NCI-H69 (cell line): ENCODE measurements at places on chromosomes 2 and 18.

- no peak for DNase-seq
Measured at GRCh38 chr2:38098421-38099098, 22.6 kb upstream of the CYP1B1 start.

- DNase-seq: peak; percentile 55
Measured at GRCh38 chr18:6610466-6610865, 119.0 kb upstream of the ARHGAP28 start.

DNA sequence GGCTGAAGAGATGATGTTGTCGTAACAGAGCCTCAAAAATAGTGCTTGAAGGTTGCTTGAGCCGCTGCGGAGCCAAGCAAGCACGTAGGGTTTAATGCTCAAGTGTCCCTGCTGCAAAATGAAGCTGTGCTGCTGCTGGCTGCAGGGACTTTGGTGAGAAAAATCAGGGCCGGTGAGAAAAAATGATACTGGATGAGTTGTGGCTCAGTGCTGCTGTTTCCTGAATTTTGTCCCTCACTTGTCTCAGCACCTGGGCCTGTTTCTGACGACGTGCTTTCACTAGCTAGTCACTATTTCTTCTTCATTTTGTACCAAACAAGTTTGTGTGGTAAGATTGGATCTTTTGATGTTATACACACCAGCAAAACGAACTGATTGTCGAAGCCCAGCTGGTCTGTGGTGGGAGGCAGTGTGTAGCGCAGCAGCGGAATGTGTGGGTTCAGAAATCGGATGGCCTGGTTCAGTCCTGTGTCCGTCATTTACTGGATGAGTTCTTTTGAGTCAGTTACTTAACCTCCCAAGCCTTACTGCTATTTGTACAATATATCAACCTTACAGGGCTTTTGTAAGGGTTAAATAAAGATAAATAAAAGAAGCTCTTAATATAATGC is 172.8 kb upstream of the FOSL2 start:
- DNase-seq: no peak

DNA sequence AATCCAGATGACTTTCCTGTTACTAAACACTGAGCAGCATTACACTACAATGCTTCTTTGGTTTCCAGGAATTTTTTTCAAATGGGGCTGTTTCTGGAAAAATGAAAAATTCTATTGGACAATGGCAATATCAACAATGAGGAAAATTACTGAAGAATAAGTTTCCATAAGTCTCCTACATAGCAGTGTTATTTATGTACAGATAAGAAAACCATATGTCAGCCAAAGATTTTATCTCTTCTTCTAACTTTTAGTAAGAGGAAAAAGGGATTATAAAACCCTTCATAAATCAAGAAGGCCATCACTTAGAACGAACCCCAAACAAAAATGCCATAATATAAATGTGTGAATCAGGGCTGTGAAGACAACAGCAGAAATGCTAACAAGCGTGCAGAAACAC is 31.6 kb upstream of the NOSTRIN start:
- DNase-seq: no peak

- no peak for DNase-seq
Measured at GRCh38 chr18:31791817-31792579, 31.3 kb upstream of the SLC25A52 start.

DNA sequence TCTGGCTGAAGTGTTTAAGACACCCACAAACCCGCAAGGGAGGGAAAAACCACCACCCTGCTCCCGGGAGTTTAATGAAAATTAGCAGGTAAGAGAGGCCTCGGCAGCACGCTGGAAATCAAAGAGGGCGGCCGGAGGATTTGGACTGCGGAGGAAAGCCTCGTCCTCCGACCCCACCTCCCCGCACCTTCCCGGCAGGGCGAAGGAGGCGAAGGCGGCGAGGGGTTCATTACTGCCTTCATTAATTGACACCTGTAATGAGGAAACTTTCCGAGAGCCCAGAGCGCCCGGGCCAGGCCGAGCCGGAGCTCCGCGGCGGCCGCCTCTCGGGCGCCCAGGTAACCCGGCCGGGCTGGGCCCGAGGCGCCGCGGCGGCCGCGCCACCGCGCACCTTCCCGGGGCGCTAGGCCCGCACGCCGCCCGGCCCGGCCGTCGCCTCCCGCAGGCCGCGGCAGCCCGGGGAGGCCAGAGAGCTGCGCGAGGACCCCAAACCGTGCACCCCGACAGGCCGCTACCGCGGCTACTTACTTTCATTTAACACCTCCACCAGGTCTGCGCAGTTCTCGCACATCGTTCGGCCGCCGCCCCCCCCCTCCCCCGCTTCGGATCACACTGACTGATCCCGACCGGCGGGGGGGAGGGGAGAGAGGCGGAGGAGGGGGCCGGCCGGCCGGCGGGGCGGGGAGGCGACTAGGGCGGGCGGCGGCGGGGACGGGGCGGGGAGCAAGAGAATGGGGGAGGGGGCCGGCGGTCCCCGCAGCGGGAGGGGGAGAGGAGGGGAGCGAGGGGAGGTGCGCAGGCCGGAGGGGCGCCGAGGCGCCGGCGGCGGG is 550 bp downstream of the USP34 start:
- DNase-seq: peak; percentile 91

- DNase-seq: no peak
Measured at GRCh38 chr2:47195148-47195547, 40.0 kb upstream of the STPG4 start.

DNA sequence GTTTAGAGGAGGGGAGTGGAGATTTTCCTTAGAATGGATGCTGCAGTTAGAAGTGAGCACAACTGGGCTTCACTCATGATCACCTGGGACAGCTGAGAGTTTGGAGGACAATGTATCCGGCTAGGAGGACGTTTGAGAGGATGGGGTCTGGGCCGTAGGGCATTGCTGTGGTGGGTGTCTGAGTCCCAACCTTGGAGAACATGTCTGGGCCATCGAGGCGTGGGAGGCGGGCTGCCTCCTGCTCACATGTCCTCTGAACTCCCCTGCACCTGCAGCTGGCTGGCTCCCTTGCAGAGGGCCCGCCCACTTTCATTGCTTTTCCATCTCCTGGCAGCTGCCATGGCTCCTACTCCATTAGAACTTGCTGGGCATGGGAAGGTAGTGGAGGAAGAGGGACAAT is 203.0 kb upstream of the PXDN start:
- DNase-seq: no peak
